ENCODE measurements at places on chromosomes 2 and 18. TPM values are rescaled to one million over a fixed set of nuclear protein-coding genes. Genes with fewer than 3 reads are reported as not detected.

The BCL11A gene
- 0.36 TPM for total RNA-seq

The DSEL gene
- 7.8 TPM for total RNA-seq

The PECR gene
- 4.0 TPM for total RNA-seq

The ERMN gene
- not detected for total RNA-seq

The LHCGR gene
- total RNA-seq: not detected

The CLHC1 gene
- 11.3 TPM for total RNA-seq

The GALNT14 gene
- not detected for total RNA-seq

The AKAIN1 gene
- total RNA-seq: not detected

The LIMS4 gene
- total RNA-seq: 19.5 TPM

The GAREM2 gene
- 0.63 TPM for total RNA-seq

The ST8SIA5 gene
- under 0.01 TPM for total RNA-seq

The LCT gene
- total RNA-seq: not detected

The PRKD3 gene
- 55.1 TPM for total RNA-seq
